ENCODE measurements at places on chromosomes 16 and 17.

- no peak for DNase-seq
These were observed 317.6 kb downstream of the CBLN1 start for GRCh38 chr16:48963901-48964615.

GRCh38 chr17:2029911-2030778, at the start of gene DPH1:
Gene DPH1, plus strand, starts transcription at chr17:2030153. Its CDS starts 17 bp downstream, at chr17:2030170.
- peak; percentile 92 for DNase-seq

GRCh38 chr17:82380860-82381702, 9.5 kb downstream of the UTS2R start:
- DNase-seq = no peak

- DNase-seq = peak; percentile 49
These were observed 26.2 kb downstream of the POLR3E start for GRCh38 chr16:22323173-22323958.

DNA sequence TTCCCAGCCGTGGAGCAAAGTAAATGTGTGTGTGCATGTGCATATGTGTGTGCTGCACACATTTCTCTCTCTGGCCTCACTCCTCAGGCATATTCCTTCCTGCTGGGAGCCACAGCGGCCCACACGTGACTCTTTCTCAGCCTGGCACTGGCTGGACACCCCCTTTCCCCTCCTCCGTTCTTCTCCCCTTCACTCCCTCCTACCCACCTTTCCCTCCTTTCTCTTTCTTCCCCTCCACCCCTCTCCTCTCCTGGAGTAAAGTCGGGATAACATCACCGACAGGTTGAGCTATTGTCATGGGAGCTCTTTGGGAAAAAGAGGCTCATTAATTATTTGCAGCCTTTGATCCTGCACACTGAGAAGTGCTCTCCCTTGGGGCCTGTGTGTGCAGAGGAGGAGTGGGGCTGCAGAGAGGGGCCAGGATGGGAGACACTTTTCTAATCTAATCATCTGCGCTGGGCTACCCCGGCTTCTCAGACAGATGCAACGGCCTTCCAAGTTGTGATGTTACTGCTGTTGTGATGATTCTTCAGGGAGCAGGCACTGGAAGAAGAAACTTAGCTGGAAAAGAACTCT, 126.3 kb upstream of the HSBP1 start:
- DNase-seq = no peak

DNA sequence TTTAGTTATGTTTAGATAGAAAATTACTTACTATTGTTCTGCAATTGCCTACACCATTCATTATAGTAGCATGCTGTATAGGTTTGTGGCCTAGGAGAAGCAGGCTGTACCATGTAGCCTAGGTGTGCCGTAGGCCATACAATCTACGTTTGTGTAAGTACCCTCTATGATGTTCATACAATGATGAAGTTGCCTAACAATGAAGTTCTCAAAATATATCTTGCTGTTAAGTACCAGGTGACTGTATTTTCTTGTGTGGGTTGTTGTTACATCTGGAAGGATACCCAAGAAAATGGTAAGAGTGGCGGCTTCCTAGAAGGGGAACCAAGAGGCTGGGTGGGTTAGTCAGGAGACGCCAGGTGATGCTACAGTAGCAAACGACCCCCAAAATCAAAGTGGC, 88.3 kb upstream of the FOXF1 start:
- no peak for DNase-seq

GRCh38 chr17:3689262-3690093, 6.5 kb downstream of the P2RX5 start:
- DNase-seq = no peak

GRCh38 chr17:51006601-51007000, 114.1 kb downstream of the SPAG9 start:
- DNase-seq = no peak

DNA sequence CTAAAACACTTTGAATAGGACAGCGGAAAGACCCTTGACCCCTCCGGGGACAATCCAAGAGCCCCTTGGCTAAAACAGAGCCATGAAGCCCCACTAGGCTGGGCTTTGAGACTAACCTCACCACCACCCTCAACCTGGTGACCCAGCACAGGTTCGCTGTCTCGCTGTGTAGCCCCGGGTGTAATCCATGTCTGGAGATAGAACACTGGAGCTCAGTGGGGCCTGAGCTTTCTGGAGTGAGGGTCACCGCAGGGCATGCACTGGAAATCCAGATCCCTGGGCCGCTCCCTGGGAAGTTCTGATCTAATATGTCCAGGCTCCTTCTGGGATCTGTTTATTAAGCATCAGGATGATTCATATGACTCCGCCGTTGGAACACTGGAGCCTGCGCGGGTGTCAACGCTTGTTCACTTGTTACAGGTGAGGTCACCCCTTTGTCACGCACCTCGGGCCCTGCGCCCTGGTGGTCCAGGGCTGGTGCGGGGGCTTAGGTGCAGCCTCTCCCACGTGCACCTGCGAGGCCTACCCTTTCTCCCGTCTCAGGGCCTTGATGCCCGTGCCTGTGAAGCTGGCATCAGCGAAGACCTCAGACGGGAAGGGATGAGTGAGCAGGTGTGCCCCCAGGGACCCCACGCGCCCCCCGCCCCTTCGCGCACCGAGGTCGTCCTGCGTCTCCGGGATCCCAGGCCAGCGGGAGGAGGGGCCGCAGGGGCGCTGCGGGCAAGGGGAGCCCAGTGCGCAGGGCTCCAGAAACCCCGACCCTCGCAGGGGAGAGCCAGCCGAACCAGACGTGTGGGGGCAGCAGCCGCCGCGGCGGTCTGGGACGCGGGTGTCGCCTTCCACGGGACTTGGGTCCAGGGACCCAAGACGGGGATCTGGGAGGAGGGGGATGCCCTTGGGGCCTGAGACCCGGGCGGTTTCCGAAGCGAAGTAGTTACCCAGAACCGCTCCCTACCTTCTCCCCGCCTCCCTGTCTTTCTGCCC, 224.1 kb upstream of the FOXF1 start:
- DNase-seq = no peak

GRCh38 chr17:75825149-75825552, 19.1 kb downstream of the UNC13D start:
- no peak for DNase-seq

DNA sequence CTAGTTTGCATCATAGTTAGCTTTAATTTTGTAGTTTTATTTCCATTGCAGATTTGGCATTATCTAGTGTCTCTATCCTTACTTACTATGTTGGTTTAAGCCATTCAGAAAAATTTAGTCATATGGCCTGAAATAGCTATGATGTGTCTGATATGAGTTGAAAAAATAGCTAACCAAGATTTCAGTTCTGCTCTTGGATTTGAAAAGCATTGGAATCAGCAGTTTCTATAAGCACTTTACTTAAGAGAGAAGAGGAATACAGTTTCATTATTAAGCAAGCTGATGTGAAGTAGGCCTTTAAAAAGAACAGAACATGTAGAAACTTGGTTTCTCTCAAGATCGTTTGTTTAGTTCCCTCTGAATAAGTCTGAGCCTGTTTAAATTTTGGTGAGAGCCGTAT, 25.9 kb downstream of the LPCAT2 start:
- no peak for DNase-seq

Data from activated CD8-positive, alpha-beta memory T cell treated with anti-CD3 and anti-CD28 coated beads, Interleukin-2, amount 50 U/mL, for 48 hours (primary cell).